Chondrocyte (in vitro differentiated cells): ENCODE measurements at places on chromosomes 3 and 15. TPM values are rescaled to one million over a fixed set of nuclear protein-coding genes. Genes with fewer than 3 reads are reported as not detected.

Gene DNAH12
- total RNA-seq, result 0.02 to 0.29 TPM (median 0.15 TPM) in 3 replicates

DNA sequence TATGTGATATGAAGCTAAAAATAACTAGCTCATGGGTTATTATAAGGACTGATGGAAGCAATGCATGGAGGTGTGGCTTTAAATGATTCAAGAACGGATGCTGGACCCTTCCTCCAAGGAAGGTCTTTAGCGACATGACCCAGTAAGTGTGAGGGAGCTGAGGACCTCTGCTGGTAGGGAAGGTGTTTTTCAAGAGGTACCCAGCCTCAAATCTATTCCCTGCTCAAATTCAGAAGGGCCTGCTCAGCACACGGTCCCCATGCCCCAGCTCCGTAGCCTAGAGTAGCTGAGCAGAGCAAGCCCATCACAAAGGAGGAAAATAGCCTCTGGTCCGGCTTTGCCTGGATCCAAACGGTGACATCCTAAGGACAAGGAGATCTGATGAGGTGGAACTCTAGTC lies 266.2 kb upstream of the IGF1R start:
- no peak for DNase-seq
- no peak overlapping the region for H3K27ac ChIP-seq
- no peak overlapping the region for H3K4me3 ChIP-seq

DNA sequence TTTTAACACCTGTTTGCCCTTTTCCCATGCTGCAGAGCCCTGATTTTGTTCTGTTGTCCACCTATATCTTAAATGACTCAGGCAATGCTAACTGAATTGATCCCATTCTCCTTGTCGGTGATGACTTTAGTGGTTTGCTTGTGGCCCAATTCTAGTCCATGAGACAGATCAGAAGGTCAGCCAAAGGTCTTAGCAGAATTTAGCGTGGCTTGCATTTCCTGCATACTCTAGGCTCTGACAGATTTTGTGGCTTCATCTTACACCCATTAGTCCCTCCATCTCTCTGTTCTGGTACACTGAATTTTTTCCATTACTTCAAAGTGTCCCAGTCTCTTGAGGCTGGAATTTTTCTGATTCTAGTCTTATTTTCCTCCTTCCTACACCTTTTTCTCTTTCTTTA lies 161.9 kb downstream of the STAC start:
- no peak for DNase-seq
- no peaks in the 10 kb centered on the region for H3K36me3 ChIP-seq
- peaks cover 32% of the 10 kb centered on the region for H3K27me3 ChIP-seq
- no peak overlapping the region for H3K27ac ChIP-seq
- H3K4me3 ChIP-seq, result no peak overlapping the region
- no peaks in the 10 kb centered on the region for H3K4me1 ChIP-seq

GRCh38 chr3:182246870-182247269 lies 535.1 kb downstream of the SOX2 start:
- H3K27ac ChIP-seq, result no peak overlapping the region
- H3K27me3 ChIP-seq, result no peaks in the 10 kb centered on the region
- H3K36me3 ChIP-seq, result no peaks in the 10 kb centered on the region
- no peak overlapping the region for H3K4me3 ChIP-seq
- peaks cover 6% of the 10 kb centered on the region for H3K4me1 ChIP-seq

Gene ETV5
- total RNA-seq, result 20.9 to 23.1 TPM (median 22.9 TPM) in 3 replicates

DNA sequence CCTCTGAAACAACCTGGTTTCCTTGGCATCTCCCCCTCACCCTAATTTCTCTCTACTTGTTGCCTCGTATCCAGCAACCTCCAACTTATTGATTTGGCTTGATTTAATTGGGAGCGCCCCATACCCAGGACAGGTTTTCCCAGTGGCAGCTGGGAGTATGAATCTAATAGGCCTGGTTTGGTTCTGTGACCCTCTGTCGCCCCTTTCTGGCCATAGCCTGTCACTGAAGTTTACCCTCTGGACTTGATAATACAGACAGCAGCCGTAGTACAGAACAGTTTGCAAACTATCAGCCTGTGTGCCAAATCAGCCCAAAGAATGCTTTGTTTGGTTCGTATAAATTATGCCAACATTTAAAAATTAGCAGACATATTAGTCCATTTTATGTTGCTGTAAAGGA lies 525.1 kb upstream of the GOLIM4 start:
- H3K4me3 ChIP-seq, result no peak overlapping the region

Gene ABI3BP
- 8.9 to 166 TPM (median 10.2 TPM) in 3 replicates for total RNA-seq

DNA sequence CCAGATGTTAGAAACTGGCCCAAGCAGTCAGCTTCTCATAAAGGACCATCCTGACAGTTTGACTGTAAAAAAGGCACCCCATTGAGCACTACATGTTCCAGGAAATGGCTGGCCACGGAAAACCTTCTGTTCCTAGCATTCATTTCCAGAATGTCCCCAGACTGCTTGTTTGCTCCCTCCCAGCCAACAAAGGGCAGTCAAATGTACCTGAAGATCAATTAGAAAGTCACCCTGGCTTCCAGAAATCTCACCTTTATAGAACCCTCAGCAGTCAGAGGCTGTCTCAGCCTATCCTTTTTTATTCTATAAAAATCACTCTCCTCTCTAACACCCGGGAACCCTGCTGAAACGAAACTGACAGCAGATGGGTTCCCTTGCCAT lies 784 bp upstream of the SAMMSON start:
- H3K4me1 ChIP-seq, result peaks cover 28% of the 10 kb centered on the region
- no peaks in the 10 kb centered on the region for H3K36me3 ChIP-seq
- no peak for DNase-seq
- H3K27me3 ChIP-seq, result no peaks in the 10 kb centered on the region

GRCh38 chr15:59443341-59444072 lies 5.5 kb downstream of the FAM81A start:
- no peaks in the 10 kb centered on the region for H3K36me3 ChIP-seq
- peaks cover under 1% of the 10 kb centered on the region for H3K4me1 ChIP-seq
- H3K27me3 ChIP-seq, result peaks cover 31% of the 10 kb centered on the region
- H3K27ac ChIP-seq, result no peak overlapping the region
- DNase-seq, result no peak

DNA sequence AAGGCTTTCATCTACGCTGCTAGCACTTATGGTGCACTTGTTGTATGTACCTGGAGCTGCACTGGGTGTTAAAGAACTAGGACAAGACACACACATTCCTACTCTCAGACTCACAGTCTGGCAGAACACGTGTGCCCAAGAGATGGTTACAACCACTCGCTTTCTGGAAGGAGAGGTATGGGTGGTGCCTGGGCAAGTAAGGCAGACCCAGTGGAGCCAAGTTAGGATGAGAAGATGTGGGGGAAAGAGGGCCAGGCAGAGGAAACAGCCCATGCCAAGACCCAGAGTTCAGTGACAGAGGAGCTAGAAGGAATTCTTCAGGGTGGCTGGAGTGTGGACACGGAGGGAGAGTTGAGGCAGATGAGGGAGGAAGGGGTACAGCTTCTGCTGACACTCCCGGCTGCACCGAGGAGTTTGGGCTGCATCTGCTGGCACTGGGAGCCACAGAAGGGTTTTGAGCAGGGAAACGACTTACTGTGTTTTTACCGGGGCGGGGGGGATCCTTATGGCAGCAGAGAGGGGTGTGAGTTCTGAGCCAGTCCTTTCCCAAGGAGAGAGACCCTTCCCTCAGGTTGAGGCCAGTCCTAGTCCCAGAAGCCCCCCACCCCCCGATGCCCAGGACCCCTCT lies 59.0 kb downstream of the GRIP2 start:
- peak; percentile 59 for DNase-seq
- H3K4me3 ChIP-seq, result no peak overlapping the region
- H3K4me1 ChIP-seq, result no peaks in the 10 kb centered on the region

Gene SCN5A
- total RNA-seq, result 0.21 to 0.25 TPM (median 0.24 TPM) in 3 replicates

Gene CP
- not detected in 3 replicates for total RNA-seq

Gene RETNLB
- not detected in 3 replicates for total RNA-seq

Gene RAD18
- total RNA-seq, result 9.1 to 22.2 TPM (median 9.7 TPM) in 3 replicates

Gene ABHD5
- total RNA-seq, result 12.3 to 17.4 TPM (median 12.7 TPM) in 3 replicates

GRCh38 chr3:126413693-126414080 lies 19.0 kb downstream of the CFAP100 start:
- peaks cover 42% of the 10 kb centered on the region for H3K27me3 ChIP-seq
- no peak overlapping the region for H3K4me3 ChIP-seq
- DNase-seq, result no peak
- no peaks in the 10 kb centered on the region for H3K36me3 ChIP-seq

DNA sequence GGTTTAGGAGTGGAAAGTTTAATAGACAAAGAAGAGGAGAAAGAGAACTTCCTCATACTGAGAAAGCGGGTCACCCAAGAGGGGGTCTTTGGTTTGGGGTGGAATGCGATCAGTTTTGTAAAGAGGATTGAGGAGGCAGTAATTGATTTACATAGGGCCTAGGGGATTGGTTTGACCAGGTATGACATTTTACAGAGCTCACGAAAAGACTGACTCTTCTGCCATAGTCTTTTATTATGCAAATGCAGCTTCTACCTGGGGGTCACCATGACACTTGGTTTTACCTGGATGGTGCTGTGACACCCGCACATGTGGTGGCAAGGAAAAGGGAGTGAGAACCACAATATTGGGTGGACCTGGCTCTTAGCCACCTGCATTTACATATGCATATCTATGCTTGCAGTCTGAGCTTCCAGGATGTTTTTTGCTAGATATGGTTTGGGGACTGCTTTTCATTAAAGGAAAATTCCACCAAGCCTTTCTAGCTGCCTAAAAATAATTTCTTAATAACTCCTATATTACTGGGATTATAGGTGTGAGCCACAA lies 6.9 kb upstream of the NME9 start:
- no peak overlapping the region for H3K4me3 ChIP-seq
- H3K36me3 ChIP-seq, result no peaks in the 10 kb centered on the region
- no peak for DNase-seq
- peaks cover 12% of the 10 kb centered on the region for H3K27me3 ChIP-seq
- H3K27ac ChIP-seq, result no peak overlapping the region
- H3K4me1 ChIP-seq, result no peaks in the 10 kb centered on the region

Gene STRIT1
- total RNA-seq, result not detected in 3 replicates

GRCh38 chr3:11076711-11077110 lies 77.6 kb upstream of the HRH1 start:
- H3K27ac ChIP-seq, result no peak overlapping the region
- peaks cover 2% of the 10 kb centered on the region for H3K36me3 ChIP-seq
- DNase-seq, result no peak

Gene CYP8B1
- total RNA-seq, result not detected in 3 replicates

Gene SMAD6
- 5.2 to 29.0 TPM (median 6.6 TPM) in 3 replicates for total RNA-seq

Gene TICRR
- total RNA-seq, result 2.2 to 3.5 TPM (median 2.4 TPM) in 3 replicates

DNA sequence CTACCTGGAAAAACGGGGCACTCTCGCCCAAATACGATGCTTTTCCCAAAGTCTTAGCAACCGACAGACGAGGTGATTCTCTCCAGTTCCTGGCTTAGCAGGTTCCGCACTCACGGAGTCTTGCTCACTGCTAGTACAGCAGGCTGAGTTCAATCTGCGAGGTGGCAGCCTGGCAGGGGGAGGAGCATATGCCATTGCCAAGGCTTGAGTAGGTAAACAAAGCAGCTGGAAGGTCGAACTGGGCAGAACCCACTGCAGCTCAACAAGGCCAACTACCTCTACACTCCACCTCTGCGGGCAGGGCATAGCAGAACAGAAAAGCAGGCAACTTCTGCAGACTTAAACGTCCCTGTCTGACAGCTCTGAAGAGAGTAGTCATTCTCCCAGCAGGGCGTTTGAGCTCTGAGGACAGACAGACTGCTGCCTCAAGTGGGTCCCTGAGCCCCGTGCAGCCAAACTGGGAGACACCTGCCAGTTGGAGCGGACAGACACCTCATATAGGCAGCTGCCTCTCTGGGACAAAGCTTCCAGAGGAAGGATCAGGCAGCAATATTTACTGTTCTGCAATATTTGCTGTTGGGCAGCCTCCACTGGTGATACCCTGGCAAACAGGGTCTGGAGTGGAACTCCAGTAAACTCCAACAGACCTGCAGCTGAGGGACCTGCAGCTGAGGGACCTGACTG lies 73.4 kb upstream of the CADM2 start:
- no peaks in the 10 kb centered on the region for H3K4me1 ChIP-seq
- H3K27ac ChIP-seq, result no peak overlapping the region
- H3K36me3 ChIP-seq, result no peaks in the 10 kb centered on the region
- no peaks in the 10 kb centered on the region for H3K27me3 ChIP-seq

Gene ADGRG7
- total RNA-seq, result not detected in 3 replicates

DNA sequence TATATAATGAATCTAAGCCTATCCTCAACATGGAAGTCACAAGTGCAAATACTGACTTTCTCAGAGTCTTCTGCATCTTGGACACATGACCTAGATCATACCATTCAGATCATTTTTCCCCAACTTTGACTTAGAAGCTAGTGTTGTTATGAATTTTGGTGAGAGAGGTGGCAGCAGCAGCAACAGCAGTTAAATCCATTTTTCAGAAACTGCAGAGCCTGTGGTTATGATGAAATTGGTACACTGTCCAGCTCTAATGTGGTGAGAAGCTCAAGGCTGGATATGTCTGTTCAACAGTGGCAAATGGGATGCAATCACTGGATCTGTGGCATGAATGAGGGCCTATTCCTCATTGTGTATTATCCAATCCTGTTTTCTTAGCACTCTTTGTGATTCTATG lies 290.1 kb upstream of the SATB1 start:
- DNase-seq, result no peak
- H3K27me3 ChIP-seq, result no peaks in the 10 kb centered on the region
- H3K4me3 ChIP-seq, result no peak overlapping the region
- peaks cover 4% of the 10 kb centered on the region for H3K4me1 ChIP-seq

GRCh38 chr15:35329521-35329961 lies 216.4 kb downstream of the DPH6 start:
- no peak overlapping the region for H3K4me3 ChIP-seq
- H3K27me3 ChIP-seq, result no peaks in the 10 kb centered on the region
- no peaks in the 10 kb centered on the region for H3K36me3 ChIP-seq
- peaks cover 5% of the 10 kb centered on the region for H3K4me1 ChIP-seq
- DNase-seq, result no peak

Gene ATP2C1
- 62.5 to 79.8 TPM (median 64.3 TPM) in 3 replicates for total RNA-seq
